ENCODE measurements at places on chromosomes 4 and X.

GRCh38 chr4:41541687-41542094 is 3.7 kb downstream of the LIMCH1 start:
- DNase-seq, result no peak

GRCh38 chr4:70759126-70759525 is 37.4 kb downstream of the RUFY3 start:
- DNase-seq, result no peak

GRCh38 chr4:62948108-62948507 is 1461.1 kb downstream of the TECRL start:
- no peak for DNase-seq

DNA sequence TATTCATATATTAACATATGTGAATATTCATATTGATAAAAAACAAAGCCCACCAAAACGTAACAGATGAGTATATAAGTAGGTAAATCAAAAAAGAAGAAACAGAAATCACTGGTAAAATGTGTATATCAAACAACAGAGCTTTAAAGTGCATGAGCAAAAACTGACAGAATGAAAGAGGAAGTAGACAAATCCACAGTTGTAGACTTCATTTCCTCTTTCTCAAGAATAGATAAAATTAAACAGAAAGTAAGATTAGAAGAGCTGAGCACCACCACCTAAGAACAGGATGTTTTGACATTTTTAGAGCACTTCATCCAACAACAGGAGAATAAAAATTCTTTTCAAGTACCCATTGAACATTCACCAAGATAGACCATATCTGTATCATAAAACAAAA is 64.6 kb downstream of the CNKSR2 start:
- DNase-seq, result no peak

- DNase-seq, result no peak
Measured at GRCh38 chr4:114423582-114423981, 175.0 kb upstream of the UGT8 start.

DNA sequence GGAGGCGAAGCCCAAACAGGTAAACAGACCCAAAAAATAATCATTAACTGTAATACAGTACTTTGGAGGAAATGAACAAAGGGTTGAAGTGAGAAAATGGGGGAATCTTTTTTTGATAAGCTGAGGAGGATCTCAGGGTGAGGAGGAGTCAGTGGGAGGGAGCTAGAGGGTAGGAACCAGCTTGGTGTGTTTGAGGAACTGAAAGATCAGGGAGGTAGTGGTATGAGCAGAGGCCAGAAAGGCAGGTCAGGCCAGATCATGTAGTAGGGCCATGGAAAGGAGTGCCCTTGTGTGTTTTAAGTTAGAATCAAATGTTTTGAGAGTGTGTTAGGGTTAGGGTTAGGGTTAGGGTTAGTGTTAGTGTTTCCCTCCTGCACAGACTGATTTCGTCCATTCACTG is 48.8 kb downstream of the PPP2R2C start:
- DNase-seq, result no peak

GRCh38 chr4:140374130-140374477 is 658 bp downstream of the SCOC start:
- DNase-seq, result no peak

DNA sequence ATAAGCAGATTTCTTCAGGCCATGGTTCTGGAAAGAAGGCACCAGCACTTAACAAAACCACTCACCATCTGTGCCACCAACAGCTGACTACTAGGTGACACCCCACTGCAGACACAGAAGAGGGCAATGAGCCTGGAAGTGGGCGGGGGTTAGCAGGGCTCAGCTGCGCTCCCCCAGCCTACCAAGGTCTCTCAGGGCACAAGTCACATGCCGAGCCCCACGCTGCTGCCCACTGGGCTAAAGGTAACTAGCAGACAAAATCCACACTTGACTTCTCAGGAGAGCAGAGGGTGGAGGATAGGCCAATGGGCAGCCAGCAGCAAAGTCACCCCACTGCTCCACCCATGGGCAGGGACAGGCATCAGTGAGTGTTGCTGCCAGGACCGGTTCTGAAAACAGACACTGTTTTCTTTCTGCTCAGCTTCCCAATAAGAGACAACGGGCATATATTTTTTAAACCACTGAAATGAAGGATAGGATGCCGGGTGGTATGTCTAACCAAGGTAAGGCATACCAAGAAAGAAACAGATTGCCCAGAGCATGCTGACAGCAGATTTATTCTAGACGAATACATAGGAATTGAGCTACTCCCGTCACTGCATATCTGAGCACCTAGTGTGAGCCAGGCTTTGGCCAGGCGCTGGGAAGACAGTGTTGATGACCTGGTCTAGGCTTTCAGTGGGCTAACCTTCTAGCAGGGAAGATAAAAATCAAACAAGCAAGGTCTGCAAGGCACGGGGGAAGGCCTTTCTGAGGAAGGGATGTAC is 20.1 kb downstream of the ACSL1 start:
- DNase-seq, result no peak

DNA sequence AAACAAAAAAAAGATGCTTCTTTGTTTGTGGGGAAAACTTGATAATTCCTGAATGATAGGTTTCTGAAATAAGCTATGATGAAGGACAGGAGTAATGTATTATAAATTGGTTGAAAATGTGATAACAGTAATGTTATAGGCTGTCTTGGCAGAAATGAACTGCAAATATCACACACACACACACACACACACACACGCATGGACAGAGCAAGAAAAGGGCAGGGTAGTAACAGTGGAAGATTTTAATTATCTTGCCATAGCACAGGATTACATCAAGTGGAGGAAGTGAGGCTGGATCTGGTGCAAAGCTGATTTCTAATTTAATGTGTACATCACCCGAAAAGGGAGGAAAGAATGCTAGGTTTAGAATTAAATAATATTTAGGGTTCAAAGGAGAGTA is 97.5 kb upstream of the CXXC4 start:
- no peak for DNase-seq

DNA sequence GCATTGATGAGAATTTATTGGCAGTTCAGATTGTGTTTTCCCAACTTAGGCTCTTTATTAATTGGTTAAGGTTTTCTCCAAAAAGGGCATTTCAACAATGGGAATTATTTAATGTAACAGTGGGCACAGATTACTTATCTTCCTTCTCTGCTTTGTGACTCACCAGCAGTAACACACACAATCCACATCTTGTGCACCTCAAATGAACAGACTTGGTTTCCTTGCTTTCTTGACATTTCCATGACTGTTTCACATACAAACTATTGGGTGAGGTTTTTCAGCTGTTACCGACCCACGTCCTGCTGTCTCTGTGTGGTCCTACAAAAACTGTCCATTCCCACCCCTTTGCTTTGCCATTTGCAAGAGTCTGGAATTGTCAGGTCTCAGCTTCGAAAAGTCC is 38.1 kb downstream of the CCNI start:
- no peak for DNase-seq

DNA sequence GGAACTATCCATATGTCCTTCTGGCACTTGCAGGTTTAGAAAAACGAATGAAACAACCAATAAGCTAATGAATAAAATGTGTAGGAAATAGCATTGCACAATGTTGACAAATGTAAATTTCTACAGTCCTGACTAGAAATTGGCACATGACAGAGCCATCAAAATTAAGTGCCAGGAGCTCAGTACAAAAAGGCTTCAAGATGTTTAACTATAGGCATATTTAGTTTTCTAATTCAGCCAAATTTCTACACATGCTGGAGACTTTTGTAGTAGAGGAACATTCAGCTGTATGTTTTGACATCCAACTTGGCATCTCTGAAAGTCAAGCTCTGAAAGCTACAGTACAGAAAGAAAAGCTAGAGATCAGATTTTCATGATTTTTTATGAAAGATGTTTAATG is 1999.4 kb upstream of the AGA start:
- DNase-seq, result no peak

DNA sequence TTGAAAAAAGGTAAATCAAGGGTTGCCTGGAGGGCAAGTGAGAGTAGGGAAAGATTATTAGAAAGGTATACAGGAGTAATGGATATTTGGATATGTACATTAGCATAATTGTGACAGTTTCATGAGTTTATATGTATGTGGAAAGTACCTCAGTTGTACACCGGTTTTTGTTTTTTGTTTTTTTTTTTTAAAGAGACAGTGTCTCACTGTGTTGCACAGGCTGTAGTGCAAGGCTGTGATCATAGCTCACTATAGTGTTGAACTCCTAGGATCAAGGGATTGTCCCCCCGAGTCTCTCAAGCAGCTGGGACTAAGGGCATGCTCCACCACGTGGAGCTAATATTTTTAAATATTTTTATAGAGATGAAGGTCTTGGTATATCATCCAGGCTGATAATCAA is 15.3 kb upstream of the HPGD start:
- no peak for DNase-seq

DNA sequence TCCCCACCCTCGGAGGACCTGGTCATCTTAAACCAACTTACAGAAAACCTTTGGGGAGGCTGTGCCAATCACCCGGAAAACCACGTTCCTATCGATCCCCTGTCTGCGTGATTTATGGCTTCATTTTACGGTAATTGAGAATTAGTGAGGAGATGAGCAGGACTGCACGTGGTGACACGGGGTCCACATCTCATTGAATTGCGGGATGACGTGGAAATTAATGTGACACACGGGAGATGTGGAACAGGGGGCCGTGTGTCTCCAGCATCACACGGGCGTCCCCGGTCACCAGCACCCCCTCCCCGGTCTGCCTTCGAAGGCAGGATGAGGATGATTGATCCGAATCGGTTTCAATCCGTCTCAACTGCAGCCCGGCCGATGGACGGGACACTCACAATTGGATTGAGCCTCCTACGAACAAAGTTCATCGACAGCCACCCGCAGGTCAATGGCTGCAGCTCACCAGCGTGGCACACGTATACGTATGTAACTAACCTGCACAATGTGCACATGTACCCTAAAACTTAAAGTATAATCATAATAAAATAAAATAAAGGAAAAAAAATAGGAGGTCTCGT is 160.3 kb downstream of the SHOX start:
- DNase-seq, result no peak

- DNase-seq, result no peak
Measured at GRCh38 chrX:44439242-44439794, 95.8 kb upstream of the EFHC2 start.

- no peak for DNase-seq
Measured at GRCh38 chr4:88091378-88091777, 67.1 kb downstream of the ABCG2 start.

GRCh38 chr4:112029771-112030171 is 115.5 kb upstream of the FAM241A start:
- no peak for DNase-seq

DNA sequence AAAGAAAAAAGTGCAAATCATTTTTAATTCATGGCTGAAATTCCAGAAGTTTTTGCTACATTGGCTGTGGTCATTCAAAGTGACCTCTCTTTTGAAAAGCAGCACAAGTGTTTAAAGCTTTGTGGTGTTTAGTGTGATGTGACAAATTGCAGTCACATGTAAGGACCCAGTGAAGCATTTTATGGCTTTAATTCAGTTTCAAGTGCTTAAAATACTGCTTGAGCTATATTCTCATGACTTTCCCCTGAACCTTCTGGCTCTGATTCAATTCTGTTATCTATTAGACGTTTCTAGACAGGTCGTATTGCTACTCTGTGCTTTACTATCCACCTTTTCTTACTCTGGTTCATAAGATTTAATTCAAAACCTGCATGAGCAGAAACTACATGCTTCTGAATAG is 105.8 kb downstream of the FAT4 start:
- no peak for DNase-seq

- no peak for DNase-seq
Measured at GRCh38 chrX:118345045-118345463, 852 bp upstream of the WDR44 start.

DNA sequence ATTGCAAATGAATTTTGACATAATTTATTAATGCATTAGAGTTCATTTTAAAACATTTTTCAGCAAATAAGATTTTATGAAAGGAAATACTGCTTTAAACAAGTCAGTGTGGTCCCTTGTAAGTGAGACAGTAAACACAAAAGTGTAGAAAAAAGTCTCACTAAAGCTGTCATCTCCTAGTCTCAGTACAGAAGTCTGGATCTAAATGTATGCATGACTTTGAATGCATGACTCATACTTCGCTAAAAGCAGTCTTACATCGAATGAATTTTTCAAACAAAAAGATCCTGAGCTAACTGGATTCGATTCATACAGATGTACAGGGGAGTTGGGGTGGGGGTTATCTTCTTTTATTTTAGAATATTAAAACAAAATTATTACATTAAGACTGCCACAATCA is 207.4 kb upstream of the VCX start:
- DNase-seq, result no peak

DNA sequence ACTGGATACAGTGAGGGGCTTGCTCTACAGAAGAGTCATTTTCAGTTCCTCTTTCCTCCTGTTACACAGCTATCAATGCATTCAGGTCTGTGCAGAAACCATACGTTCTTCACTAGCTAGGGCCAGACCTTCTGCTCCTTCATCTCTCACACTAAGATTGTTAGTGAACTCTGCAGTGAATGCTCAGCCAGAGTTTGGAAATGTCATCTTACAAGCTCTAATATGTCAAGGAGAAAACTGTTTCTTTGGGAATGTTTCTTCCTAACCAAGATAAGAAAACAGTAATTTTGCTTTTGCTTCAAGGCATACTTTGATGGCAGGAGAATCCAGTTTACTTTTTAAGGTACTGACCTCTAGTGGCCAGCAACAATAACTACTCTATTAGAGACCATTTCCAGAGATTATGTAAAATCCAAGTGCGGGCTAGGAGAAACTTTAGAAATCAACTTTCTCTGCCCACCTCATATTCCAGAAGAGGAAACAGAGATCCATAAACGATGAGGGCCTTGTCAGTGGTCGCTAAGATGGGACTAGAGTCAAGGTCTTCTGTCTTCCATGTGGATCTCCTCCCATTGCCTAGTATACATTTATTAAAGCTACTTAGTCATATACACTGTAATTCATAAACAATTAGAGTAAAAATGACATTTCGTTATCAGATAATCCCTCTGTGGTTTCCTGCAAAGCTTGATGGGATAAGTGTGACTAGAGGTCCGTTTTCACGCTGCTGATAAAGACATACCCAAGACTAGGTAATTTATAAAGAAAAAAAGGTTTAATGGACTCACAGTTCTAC is 12.1 kb upstream of the CC2D2A start:
- no peak for DNase-seq

DNA sequence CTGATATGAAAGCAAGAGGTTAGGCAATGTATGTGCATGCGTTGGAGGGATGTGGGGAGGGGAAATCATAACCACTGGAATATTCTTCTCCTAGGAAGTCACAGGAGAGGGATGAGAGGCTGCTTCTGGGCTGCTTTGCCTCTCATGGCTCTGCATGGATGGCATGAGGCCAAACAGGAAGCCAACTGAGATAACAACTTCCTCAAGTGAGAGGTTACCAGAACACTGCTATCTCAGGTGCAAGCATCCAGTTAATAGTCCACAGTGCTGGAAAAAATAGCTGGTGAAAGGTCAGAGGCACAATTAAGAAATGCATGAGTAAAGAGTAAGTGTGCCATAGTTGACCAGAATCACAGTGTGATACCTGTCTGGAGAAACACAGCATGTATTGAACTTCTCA is 113.3 kb downstream of the ELOVL6 start:
- no peak for DNase-seq

DNA sequence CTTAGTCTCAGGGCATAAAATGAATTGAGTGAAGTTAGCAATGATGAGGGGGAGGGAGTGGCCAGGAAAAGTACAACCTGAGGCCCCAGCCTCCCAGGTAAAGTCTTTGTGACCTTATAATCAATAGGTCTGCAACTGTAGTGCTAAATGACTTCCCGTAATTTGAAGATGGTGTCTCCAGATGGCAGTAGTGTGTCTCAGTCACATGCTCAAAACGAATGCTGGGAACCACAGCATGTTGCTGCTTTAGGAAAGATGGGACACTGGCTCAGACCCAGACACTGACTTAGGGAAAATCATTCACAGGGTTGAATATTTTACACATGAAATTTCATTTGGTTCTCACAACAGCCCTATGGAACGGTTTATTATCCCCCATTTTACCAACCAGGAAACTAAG is 10.3 kb downstream of the SRPX2 start:
- DNase-seq, result no peak

Measured in stimulated activated CD4-positive, alpha-beta T cell treated with anti-CD3 and anti-CD28 coated beads, Interleukin-15, amount 100 ng/mL, for 1 hour (primary cell).